ENCODE measurements at places on chromosomes 6 and 20. TPM values are rescaled to one million over a fixed set of nuclear protein-coding genes. Genes with fewer than 3 reads are reported as not detected.

DNA sequence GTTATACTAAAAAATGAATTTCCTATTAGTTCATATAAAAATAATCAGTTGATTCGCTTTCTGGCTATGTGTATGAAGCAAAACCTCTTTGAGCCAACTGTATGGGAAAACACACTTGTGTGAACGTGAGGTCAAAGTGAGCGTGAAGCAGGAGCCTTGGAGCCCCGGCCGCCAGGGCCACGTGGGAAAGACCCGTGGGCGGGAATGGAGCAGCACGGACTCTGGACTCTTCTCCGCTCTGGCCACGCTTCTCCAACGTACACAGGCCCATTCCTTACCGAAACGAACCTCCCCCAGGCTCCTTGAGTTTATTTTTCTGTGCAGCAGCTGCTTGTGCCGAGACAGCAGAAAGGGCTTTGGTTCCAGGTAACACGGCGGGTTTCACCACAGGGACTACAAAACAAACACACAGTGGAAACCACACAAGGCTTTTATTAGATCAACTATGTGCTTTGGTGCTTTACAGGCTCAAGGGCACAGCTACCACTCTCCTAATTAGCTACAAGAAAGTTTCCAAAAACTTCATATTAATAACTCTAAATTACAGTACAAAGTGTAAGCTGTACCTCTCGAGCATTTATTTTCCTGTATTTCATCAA, 62.7 kb downstream of the TAF4 start:
- peak; percentile 77 for DNase-seq

GRCh38 chr6:149967591-149967990, 3.8 kb downstream of the ULBP1 start:
- DNase-seq = peak; percentile 18

DNA sequence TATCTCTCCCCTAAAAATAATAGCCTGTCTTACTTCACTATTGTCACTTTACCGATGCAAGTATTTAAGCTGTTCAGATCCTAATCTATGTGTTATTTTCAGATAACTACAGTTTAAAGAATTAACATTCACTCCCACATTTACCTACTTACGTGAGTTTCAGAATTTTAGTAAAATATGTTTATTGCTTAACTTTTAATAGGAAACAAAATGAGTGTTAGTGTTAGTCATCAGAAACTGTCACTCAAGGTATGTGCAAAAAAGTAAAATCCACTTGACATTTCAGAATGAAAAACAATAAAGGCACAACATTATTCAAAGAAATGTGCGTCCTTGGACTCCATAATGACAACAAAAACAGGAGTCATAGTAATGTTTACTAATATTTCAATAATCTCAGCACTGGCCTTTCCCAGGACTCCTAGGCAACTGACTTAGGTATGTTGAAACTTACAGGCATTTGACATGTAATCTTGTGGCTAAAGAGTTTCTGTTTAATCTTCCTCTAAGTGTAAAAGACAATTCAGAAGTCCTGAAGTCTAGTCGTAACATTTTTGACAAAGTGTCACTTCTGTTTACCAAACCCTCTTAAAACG, 4.5 kb downstream of the ATXN1 start:
- no peak for DNase-seq

- DNase-seq = no peak
Observed at GRCh38 chr6:12968839-12969558, 252.4 kb downstream of the PHACTR1 start.

DNA sequence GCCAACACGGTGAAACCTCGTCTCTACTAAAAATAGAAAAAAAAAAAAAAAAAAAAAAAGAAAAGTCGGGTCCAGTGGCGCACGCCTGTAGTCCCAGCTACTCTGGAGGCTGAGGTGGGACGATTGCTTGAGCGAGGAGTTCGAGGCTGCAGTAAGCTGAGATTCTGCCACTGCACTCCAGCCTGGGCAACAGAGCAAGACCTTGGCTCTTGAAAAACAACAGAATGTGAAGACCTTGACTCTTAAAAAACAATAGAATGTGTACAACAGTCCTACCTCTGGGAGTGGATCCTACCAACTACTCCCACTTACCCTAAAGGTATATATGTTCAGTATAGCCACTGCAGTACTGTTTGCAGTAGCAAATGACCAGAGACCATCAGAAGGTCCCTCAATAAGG, 15.1 kb downstream of the KIF3B start:
- no peak for DNase-seq

- no peak for DNase-seq
Observed at GRCh38 chr6:37588735-37589108, 89.0 kb upstream of the CCDC167 start.

DNA sequence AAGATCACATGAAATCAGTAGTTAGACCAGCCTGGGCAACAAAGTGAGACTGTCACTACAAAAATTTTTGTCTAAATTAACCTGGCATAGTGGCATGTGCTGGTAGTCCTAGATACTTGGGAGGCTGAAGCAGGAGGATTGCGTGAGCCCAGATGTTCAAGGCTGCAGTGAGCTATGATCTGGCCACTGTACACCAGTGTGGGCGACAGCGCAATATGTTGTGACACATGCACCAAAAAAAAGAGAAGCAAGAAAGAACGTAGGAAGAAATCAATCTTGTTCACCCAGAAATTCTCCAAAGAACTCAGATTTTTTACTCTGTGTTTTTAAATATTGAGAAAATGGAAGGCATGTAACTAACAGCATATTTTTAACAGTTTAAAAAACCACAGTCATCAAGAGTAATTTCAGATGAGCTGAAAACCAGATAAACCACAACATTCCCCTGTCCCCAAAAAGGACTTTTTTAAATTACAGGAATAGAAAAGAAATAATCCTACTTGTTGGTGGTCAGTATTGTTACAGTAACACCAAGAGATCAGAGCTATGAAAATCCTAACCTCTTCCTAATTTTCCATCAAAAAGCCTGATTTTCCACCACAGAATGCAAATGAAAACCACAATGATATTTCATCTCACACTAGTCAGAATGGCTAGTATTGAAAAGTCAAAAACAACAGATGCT, 240.2 kb downstream of the KHDC1L start:
- no peak for DNase-seq

DNA sequence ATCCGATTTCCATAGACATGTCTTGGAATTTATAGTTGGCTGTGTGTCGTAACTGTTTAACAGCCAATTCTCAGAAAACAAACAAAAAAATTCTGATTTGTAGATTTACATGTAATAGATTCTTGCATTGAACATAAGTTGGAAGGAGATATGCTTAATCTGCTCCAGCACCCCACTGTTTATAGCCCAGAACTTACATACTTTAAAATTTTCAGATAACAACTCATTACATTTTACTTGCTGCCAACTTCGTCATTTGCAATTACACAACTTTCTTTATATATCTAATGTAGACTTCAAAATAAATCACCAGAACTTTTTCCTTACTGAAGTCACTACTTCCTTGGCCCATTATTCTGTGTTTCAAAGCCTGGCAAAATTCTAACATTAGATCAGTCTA, 472.3 kb upstream of the EYS start:
- no peak for DNase-seq

DNA sequence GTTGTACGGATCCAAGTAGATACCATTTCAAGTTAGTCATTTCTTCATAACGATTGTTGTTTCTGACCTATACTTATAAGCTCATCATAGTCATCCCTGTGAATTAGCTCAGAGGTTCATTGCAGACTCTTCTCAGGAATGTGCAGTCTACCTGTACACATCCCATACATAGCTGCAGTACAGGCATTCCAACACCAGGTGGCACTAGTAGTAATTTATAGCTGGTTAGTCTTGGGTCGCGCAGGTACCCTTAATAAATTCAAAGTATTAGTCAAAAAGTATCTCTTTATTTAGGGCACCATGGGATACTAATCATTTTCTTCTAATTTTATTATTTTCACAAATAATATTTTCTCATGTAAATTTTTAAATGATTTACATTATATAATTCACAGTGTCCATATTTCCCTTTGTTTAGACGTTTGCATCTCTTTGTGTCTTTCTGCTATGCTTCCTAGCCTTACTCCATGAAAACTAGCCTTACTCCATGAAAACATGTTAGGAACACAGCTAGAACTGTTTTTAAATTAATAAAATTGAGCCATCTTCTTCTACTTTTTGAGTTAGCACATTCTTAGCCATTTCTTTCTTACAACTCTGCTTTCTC, 128.6 kb upstream of the FAM83B start:
- peak; percentile 60 for DNase-seq

DNA sequence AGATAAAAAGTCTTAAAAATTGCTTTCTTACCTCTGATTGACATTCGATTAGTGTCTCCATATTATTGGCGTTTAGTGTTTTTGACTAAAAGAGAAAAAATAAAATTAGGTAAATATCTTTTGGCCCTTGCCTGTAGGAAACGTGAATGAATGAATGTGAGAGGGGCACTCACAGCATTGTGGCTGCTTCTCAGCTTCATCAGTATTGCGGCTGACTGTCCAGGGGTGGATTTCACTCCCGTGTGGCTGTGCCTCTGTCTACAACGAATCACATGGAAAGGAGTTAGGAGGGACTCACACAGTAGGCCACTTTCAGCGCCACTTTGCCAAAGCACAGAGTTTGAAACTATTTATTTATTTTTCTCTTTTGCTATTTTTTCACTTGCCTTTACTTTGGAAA, 844 bp downstream of the TAGAP start:
- DNase-seq = no peak

GRCh38 chr20:45017857-45018256, 51.5 kb downstream of the STK4 start:
- no peak for DNase-seq

DNA sequence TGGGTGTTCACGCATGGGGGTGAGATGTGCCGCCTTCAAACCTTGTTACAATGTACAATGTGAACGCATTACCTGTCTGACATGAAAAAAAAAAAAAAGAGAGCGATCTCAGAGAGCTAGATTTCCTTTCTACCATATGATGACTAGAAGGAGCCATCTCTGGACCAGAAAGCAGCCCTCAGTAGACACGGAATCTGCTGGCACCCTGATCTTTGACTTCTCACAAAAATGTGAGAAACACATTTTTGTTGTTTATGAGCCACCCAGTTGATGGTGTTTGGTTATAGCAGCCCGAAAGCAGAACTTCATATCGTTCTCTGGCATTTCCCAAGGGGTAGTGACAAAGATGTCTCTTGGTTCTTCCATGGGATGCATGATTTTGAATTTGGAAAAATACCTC, 33.5 kb upstream of the EPB41L1 start:
- no peak for DNase-seq

DNA sequence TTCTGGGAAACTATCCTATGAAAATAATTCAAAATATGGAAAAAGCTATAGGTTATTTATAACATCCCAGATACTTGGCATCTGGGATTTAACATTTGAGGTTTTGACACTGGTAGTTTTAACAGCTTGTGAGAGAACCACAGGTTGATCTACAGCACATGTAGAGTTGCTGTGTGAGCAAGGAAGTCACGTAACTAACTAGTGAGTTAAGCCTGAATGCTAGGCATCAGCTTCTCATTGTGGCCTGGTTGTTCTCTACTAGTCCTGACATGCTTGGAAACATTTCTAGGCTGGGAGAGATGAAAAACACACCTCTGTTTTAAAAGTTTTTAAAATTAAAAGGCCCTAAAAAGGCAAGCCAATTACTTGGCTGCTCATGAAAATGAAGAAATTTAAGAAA, 28.2 kb downstream of the ESF1 start:
- DNase-seq = no peak

Gene LPA
- total RNA-seq = 196 TPM

Gene LHFPL5
- total RNA-seq = not detected

Gene PGC
- 0.63 TPM for total RNA-seq

Gene SLC22A3
- total RNA-seq = 34.5 TPM

All from left lobe of liver (tissue), 2 donors.